ENCODE measurements at places on chromosomes 5 and 9.

DNA sequence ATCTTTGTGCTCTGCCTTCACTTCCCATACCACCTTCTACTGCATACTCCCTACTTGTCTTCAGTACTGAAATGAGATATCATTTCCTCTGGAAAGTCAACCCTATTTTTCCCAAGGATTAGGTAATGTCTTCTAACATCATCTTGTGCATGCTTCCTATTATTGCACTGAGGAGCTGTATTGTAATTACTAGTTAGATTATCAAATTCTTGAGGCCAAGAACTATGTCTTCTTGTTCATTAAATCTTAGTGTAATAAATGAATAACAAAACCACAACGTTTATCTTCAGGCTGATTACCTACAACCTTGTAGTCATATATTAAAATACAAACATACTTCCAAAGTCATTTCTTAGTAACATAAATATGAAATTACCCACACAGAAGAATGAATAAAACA lies 87.9 kb upstream of the POU5F2 start:
- DNase-seq, result no peak

DNA sequence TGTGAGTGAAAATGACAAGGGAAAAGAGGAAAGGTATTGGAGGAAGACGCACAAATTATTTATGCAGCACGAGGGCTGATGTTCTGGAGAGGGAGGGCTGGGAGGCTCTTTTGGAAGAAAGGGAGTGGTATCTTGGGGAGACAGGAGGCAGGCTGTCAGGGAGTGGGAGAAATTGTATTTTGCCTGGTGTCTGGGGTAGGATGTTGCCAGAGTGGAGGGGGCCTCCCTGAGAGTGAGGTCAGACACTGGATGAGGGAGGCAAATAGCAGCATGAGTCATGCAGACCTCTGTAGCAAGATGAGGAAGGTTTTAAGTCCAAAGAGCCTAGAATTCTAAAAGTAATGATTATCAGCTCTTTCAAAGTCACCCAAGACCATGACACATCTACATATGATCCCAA lies 158.0 kb downstream of the DMRT2 start:
- DNase-seq, result no peak

DNA sequence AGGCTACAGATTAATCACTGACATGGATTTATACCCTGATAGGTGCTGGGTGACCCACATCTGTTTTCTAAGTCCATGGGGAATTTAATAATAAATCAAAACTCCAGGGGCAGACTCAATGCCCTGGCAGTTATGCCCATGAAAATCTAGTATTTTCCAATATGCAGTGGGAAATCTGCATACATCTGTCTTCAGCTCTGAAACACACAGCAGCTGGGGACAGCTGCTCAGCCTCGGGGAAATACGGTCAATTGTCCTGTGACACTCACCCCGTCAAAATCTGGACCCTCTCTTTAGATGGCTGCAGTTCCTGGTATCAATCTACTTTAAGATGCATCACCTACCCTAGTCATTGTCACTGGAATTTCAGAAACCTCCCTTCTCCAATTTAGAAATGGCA lies 12.7 kb upstream of the C1QTNF3 start:
- DNase-seq, result no peak

DNA sequence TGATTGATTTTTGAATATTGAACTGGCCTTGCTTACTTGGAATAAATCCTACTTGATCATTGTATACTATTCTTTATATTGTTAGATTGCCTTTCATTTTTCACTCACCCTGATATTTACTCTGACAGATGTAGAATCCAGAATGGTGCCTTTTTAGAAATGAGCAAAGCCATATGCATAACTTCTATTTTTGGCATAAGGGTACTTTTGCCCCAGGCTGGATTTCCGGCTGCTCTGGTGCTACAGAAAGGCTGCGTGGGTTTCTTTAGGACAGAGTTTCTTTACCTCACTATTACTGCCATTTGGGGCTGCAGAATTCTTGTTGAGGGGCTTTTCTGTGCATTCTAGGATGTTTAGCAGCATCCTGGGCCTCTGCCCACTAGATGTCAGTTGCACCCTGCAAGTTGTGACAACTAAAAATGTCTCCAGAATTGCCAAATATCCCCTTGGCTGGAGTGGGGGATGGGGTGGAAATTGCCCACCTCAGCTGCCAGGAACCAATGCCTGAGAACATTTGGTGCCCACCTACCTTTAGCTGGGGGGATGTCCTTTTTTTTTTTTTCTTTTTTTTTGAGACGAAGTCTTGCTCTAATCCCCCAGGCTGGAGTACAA lies 50.1 kb downstream of the SLC36A1 start:
- no peak for DNase-seq

DNA sequence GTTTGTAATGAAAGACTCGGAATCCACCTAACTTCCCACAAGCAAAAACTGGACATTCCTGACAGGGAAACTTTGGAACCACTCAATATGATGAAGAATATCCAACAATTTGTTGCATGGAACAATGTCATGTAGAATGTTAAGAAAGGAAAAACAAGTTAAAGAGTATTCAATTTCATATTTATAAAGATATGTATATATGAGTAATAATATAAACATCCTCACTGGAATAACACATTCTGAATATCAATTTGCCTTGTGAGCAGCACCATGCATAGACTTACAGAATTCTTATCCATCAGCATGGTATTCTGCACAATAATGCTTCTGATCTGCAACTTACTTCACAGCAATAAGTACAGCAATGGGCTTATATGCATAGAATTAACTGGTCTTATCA lies 650.3 kb downstream of the SEMA5A start:
- no peak for DNase-seq

DNA sequence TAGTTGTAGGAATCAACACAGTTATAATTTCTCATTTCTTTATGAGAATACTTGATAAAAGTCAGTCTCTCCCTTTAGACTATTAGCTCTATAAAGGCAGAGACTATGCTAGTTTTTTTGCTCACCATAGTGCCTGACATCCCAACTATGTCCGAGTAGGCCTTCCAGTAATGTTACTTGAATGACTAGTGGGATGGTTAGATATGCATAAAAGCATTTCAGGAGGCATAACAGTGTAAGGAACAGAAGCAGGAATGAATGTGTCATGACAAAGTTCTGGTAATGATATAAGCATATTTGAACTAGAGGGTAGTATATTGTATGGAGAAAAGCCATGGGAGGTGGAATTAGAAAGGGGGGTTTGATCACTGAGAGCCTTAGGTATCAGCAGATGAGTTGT lies 77.4 kb upstream of the C5orf46 start:
- DNase-seq, result no peak

GRCh38 chr5:149302641-149303040 lies 31.0 kb downstream of the AFAP1L1 start:
- DNase-seq, result no peak

DNA sequence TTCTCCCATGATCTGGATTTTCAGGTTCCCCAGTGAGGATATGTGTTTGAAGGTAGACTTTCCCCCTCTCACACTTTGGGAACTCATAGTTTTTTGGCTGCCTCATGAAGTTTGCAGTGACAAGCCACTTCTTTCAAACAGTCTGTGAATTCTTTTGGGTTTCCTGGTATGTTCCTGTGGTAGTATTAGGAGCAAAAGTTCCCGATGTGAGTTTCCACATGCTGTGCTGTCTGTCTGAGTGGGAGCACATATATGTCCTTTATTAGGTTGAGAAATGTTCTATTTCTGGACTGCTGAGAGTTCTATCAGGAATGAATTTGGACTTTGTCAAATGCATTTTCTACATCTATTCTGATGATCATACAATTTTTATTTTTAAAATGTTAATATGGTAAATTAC lies 273.2 kb upstream of the TARS1 start:
- no peak for DNase-seq

DNA sequence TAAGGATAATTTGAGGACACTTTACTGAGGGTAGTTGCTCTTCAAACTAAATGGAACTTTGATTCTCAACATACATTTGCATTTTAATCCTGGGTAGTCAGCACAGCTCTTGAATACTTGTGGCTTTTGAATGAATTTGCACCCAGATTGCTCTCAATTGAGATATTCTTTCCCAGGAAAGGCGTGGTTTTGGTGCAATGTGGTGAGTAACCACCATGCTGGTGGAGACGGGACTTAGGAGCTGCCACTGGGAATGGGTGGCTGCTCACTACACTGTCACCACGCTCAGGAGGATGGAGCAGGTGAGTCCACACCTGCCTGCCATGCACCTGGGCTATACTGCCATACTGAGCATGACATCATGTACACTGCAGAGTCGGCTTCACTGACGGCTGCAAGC lies 99.2 kb downstream of the IRX1 start:
- DNase-seq, result no peak

GRCh38 chr9:103988821-103989220 lies 105.3 kb upstream of the SMC2 start:
- DNase-seq, result no peak

DNA sequence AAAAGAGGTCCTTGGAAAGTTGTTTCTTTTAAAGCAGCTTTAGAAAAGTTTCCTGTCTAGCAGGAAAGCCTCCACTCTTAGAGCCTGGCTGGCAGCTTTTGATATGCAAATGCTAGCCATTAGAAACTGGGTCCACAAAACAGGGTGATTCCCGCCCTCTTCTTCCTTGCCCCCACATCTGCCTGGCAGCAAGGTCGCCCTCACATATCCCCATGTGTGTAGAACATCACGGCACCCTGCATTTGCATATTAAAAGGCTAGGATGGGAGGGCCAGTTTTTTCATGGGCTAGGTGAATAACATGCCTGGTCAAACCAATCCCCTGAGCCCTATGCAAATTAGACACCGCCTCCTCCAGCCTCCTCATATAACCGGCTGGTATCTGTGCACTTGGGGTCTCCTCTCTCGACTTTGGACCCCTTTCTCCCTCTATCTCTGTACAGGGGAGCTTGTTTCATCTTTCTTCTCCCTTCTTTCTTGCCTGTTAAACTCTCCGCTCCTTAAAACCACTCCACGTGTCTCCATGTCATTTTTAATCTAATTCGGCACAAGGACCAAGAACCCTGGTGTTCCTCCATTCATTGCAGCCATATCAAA lies 426.8 kb upstream of the CTNND2 start:
- no peak for DNase-seq

- DNase-seq, result no peak
Observed at GRCh38 chr5:150440948-150441812, 8.4 kb downstream of the RPS14 start.

- DNase-seq, result no peak
Observed at GRCh38 chr5:172498431-172499129, 44.3 kb upstream of the SH3PXD2B start.

DNA sequence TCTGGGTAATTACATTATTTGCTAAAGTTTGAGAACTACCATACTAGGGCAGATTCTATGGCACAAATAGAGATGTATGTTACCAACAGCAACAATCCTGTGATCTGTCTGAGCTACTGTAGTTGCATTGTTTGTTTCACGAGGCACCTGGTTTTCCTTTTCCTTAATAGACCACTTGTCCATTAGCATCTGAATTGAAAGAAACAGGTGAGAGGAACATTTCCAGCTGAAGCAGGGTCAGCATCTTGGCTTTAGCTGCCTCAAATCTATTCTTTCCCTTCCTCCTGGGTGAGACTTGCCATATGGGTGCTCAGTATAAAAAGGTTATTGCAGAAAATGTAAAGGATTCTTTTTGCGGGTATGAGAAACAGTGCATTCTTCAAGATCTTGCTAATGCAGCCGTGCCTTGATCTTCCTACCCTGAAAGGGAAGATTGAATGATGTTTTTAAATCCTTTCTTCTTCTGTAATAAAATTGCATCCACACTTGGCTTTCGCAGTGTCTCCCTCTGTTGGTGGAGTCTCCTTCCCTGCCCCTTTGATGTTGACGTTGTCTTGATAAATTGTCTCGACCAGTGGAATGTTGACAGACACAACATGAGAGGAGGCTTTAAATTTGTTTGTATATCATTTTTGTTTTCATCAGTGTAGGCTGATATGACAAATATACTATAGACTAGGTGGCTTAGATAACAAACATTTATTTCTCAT lies 118.0 kb upstream of the BRINP1 start:
- no peak for DNase-seq

GRCh38 chr9:86099701-86100364 lies 475 bp upstream of the GOLM1 start:
- DNase-seq, result no peak

DNA sequence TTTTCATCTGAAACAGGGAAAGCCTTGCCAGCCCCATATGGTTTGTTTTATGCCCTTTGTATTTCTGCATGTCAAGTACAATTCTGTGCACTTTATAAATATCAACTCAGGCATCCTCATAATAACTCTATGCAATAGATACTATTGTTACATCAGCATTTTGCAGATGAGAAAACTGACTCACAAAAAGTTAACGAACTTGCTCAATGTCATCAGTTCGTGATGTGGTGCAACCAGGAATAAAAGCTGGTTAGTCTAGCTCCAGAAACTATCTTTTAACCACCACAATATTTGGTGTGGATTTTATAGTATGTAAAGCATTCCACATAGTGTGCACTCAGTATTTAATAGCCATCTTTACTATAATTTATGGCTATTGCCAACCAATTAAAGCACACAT lies 134.9 kb downstream of the MRPS30 start:
- no peak for DNase-seq

DNA sequence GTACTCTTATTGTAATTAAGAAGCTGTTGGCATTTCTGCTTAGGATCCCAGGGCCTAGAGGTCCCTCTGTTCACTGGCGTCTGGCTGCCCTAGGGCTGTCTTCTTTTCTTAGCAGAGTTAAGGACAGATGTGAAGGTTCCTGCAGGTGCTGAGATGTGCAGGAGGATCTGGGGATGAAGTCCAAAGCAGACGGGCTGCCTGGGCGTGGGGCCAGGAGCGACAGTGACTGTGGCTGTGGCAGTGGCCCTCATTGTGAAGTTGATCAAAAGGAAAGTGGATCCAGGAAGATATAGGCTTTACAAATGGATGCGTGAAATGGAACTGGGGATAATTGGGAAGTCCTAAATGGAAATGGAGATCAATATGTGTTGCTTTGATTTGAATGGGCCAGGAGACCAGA lies 19.1 kb upstream of the SH3PXD2B start:
- no peak for DNase-seq

DNA sequence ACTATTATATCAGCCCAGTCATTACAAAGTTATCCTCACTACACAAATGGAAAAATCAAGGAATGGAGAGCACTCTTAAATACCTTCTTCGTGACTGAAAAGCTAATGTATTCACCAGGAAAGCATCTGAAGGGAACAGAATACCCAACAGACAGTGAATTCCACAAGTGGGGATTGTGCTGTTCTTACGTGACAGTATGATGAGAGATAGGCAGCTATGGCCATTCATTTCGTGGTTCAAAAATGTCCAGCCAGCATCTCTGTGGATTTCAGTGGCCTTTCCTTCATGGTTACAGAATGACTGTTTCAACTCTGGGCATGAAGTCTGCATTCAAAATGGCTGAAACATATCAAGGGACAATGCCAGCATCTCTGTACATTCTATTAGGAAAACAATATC lies 323.8 kb downstream of the PRELID2 start:
- no peak for DNase-seq

DNA sequence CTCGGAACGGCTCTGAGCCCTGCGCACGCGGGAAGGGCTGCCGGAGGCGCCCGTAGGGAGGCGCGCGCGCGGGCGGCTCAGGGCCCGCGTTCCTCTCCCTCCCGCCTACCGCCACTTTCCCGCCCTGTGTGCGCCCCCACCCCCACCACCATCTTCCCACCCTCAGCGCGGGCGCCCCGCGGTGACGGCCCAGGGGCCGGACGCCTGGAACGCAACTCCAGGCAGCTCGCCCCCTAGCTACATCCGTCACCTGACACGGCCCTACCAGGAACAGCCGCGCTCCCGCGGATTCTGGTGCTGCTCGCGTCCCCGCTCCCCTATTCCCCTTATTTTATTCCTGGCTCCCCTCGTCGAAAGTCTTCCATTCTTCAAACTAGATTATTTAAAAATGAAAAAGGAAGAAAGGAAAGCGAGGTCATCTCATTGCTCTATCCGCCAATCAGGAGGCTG lies at the start of gene CDKN2B-AS1:
CDKN2B-AS1 (plus strand) TSS at position 236 of the 450 bp plus-strand sequence.
- DNase-seq, result peak; percentile 95

Data from NCI-H1092 (cell line).